ENCODE measurements at places on chromosomes 16 and 17.

DNA sequence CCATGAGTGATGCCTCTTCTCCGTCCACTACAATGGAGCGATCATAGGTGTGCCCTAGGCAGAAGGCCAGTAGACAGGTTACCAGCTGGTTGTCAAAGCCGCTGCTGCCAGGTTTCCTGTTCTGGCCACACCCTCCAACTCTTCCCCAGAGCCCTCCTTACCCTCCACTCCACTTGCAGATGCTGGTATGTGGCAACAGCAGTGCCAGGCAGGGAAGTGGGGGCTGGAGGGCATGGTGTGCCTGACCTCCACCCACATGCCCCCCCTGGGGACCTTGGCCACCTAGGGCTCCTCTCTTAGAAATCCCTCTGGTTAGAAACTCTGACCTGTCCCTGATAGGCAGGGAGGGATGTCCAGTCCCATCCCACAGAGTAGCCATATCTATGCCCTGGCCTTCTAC, 1.5 kb downstream of the RRAD start:
- no peak for DNase-seq

GRCh38 chr16:79687249-79688130, 87.0 kb upstream of the MAF start:
- DNase-seq: no peak

DNA sequence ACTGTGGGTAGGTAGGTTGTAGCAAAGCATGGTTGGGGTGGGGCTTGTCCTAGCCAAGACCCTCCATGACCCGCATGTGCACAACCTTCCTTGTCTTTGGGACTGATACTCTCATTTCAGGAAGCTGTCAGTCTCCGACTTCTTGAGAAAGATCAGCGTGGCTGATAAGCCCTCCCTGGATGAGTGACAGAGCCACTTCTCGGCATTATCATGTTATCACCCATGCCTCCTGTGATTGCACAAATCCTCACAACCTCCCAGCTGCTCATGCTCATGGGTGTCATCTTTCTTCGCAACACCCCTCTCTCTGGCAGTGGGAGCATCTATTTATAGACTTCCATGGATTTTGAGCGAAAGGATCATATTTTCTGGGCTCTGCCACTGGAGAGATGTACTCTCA, 314.2 kb downstream of the FOXL1 start:
- no peak for DNase-seq

- DNase-seq: no peak
Measured at GRCh38 chr16:65782611-65783600, 583.6 kb upstream of the CDH5 start.

Measured in activated CD8-positive, alpha-beta memory T cell treated with anti-CD3 and anti-CD28 coated beads for 24 hours (primary cell).